NCI-H187 treated with DMSO at 0.1 percent for 48 hours (cell line): ENCODE measurements at places on chromosomes 5 and 9.

GRCh38 chr9:97803167-97804058, 49.6 kb upstream of the FOXE1 start:
- DNase-seq = no peak

GRCh38 chr5:1670351-1670750, 129.3 kb downstream of the MRPL36 start:
- DNase-seq = no peak

DNA sequence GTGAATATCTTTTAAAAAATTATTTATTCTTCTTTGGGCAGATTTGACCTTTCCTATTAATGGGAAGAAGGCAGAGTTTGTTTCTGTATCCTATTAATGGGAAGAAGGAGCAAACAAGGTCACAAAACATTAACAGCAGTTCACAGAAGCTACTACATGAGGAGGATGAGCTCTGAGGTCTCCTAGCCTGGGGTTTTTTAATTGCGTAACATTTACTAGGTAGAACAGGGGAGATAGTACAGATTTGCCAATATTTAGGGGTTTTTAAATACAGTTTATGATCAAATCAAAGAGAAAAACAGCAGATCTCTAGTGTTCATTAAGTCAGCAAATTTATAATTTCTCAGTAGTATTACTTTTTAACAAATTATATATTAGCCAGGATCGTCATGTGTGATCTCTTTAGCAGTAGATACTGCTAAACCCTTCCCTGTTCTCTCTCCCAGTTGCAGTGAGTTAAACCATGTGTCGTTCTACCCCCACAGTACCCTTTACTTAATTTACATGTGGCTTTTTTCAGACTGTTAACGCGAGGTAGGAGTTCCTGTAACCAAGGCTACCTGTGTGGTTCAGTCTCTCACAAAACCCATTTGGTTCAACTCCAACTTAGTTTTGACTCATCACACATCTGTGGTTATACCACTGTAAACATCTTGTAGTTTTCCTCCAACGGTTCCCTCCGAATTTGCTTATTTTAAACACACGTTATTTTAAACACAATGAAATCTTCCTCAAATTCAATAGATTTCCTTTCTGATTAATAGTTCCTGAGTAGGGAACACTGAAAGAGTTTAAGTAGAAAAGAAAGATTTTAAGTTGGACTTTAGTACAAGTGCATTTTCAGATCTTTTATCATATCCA, 13.3 kb downstream of the SLC25A46 start:
- DNase-seq = no peak

- DNase-seq = no peak
Observed at GRCh38 chr9:131186622-131187021, 61.2 kb downstream of the NUP214 start.

GRCh38 chr5:147234825-147235635, at the start of gene STK32A:
Gene STK32A (plus strand): TSS chr5:147235026. CDS start chr5:147239635, 4,609 bp downstream.
- DNase-seq = peak; percentile 11

- DNase-seq = no peak
Observed at GRCh38 chr5:174303437-174304045, 258.0 kb downstream of the NSG2 start.

DNA sequence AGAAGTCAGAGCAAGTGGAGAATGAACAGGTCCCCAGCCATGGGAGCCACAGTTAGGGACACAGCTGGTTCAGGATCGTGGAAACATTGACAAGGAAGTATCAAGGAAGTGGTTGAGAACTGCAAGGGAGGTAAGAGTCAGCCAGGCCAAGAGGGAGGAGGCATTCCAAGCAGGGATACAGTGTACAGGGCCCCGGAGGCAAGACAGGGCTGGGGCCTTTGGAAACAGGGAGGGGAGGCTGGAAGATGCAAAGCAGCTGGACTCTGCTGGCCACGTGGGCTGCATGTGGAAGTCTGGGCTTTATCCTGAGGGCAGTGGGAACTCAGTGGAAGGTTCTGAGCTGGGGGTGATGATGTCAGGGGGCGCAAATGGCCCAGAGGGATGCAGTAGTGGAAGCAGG, 14.2 kb downstream of the CCDC180 start:
- DNase-seq = no peak

DNA sequence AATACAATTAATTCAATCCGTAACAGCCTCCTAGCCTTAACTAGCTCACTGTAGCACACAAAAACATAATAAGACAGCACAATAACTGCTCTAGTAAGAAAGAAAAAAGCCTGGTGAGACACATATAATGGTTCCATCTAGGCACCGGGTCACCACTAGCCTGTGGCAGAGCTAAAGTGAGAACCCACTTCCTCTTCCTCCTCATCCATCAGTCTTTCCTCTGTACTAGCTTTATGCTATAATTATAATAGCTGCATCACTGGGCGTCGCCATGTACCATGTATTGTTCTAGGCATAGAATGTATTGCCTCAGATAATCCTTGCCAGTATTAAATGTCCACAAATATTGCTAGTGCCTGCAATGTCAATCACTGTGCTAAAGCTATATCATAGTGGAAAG, 23.1 kb downstream of the ADRB2 start:
- DNase-seq = no peak

- DNase-seq = no peak
Observed at GRCh38 chr9:4320021-4320420, 20.2 kb upstream of the GLIS3 start.

DNA sequence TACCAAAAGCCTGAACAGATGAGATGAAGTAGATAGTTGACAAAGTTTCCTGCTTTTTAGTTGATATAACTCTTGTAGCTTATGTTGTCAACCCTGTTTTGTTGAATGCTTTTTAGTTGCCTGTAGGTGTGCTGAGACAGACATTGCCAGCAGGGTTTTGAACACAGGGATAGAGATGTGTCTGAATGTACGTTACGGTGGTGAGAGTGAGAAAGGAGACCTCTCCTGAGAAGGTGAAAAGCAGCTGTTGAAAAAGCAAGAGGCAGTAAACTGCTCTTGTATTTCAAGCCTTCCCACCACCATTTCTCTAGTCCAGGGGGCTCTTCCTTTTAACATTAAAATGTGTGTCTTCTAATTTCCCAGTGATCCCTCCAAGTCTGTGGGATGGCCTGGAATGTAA, 14.7 kb downstream of the DNAJC21 start:
- DNase-seq = no peak

DNA sequence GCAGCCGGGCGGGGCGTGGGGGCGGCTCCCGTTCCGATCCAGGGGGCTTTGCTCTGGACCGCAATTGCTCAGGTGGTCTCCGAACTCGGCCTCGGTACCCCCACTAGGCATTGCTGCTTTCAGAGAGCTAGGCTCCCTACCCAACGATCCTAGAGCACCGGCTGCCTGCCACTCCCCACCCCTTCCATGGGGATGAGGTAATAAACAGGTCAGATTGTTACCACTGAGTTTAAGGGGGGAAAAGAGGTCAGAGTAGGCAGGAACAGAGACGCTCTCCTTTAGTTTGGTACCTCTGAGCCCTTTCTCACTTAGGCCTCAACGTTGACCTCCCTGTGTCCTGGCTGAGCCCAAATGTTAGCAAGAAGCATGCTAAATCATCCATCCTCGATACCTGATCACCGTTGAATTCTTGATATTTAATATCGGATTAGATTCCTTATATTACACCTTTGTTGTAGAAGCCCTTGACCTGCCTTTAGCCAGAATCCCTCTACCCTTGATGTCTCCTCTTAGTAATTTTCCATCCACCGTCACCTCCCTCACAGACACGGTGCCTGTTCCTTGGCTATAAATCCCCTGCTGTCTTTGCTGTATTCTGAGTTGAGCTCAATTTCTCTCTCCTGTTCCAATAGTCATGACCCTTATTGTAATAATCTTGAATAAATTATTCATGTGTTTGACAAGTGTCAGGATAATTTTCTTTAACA, 588 bp upstream of the PLPP1 start:
- DNase-seq = no peak

GRCh38 chr5:59157068-59157467, 574.2 kb downstream of the RAB3C start:
- DNase-seq = no peak

- no peak for DNase-seq
Observed at GRCh38 chr5:90020575-90021538, 388.7 kb downstream of the CETN3 start.

GRCh38 chr5:89055695-89056085, 172.7 kb upstream of the MEF2C start:
- DNase-seq = no peak

DNA sequence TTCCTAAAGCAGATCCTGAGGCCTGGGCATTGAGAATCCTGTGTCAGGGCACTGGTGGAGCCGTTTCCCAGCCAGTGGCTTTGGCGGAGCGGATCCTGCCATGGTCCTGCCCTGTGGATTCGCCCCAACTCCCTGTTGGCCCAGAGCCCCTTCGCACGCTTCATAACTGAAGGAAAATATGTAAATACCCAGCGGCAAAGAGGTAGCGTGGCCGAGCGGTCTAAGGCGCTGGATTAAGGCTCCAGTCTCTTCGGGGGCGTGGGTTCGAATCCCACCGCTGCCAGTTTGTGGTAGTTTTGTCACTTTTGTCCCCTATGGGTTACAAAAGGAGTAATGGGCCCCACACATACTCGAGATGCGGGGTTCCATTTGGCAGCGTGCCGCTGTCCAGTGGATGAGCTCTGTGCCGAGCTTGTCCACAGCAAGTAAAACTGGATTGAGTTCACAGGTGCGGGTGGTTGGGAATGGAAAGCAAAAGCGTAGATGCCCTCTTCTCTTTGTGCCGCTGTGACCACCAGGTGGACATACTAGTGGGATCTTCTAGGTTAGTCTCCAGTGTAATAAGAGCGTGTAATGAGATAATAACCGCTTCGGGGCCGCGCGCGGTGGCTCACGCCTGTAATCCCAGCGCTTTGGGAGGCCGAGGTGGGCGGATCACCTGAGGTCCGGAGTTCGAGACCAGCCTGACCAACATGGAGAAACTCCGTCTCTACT, 17.3 kb downstream of the TRIM7 start:
- DNase-seq = no peak

- DNase-seq = no peak
Observed at GRCh38 chr9:117718085-117718484, 13.9 kb downstream of the TLR4 start.

DNA sequence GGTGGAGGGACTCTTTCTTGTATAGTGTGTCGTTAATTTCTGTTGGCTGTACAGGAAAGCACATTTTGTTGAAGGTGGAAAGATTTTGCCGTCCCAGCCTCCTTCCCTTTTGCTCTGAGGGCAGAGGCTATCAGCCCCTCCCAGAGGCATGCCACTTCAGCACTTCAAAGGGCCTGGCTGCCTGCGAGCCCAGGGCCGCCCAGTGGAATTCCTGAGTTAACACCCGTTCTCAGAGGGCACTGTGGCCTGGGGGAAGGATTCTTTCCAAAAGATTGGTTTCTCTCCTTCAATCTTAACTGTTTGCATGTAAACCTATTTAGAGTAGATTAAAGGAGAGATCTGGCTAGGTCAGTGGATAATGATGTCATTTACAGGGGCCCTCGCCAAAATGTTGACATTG, 238.6 kb downstream of the FANCC start:
- DNase-seq = no peak

DNA sequence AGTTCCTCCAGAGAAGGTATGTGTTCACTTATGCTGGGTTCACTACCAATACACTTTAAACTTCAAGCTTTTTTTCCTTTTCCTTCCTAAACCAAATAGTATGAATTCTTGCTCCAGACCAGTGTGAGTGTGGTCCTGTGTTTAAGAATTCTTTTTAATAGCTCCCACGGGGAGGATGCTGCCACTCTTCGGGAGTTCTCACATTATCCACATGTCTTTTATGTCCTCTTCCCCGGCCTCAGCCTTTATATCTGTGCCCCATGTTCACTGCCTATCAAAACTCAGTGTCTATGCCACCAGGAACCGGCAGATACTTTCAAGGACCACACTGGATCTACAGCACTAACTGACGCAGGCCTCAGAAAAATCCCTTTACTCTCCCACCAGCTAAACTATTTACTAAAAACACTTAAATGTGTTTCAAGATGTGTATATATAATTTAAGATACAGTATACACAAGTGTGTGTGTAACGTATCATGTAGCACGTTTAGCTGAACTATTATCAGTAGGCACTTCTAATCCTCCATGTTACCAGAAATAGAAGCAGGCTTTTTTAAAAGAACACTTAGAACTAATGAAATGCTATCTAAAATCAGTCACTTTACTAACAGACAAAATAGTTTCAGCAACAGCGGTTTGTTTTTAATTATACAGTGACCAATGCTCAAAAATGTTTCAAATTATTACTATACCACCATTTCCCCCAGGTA, 88.0 kb downstream of the PLPP1 start:
- DNase-seq = no peak

DNA sequence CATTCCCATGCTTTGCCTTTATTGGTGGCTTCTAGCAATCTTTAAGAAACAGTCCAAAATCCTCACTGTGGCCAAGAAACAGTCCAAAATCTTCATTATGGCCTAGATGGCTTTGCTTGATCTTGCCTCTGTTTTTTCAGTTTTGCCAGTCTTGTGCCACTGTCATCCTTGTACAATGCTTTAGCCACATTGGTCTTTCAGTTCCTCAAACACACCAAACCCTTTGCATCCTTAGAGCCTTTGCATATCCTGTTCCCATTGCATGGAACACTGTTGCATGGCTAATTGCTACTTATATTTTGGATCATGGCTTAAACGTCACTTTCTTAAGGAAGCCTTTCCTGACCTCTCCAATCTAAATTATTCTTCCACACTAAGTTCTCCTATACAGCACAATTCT, 22.1 kb downstream of the MRRF start:
- DNase-seq = no peak

DNA sequence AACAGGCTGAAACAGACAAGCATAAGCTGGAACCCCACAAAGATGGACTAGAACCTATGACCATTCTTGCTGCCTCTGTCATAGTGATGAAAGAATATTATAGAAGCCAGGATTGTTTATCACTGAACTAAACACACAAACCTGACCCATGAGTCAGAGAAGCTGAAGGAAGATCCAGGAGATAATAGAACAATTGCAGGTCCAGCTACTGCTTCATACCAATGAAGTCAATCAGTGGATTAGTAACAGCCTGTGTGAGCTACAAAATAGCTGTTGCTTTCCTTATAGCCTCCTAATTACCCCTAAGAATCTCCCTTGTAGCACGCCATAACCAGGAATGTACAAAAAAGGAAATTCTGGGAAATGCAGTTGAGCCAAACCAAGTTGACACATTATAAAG, 459.9 kb upstream of the ZNF462 start:
- no peak for DNase-seq
